ENCODE measurements at places on chromosomes 11 and 22.

DNA sequence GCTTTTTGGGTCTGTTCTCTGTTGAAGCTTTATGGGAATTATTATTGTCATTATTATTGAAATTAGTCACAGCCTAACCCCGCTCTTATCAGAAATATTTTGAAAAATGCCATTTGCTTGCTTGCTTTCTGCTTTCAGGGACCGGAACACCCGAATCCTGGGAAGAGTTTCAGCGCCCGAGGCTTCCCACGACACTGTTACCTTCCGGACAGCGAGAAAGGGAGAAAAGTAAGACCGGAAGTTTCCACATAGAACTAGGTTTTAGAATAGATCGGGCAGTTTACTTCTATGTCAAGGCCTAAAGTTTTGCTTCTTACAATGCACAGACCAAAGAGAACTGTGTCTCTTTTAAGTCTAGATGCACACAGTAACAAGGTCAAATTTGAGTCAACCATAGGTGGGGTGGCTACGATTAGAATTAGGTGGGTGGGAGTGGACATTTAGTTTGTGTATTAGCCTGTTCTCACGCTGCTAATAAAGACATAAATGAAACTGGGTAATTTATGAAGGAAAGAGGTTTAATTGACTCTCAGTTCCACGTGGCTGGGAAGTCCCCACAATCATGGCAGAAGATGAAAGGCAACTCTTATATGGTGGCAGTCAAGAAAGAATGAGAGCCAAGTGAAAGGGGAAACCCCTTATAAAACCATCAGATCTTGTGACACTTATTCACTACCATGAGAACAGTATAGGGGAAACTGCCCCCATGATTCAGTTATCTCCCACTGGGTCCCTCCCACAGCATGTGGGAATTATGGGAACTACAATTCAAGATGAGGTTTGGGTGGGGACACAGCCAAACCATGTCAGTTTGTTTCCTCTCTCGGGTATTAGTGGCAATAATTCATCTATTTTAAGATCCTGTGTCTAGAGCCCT is 12.9 kb downstream of the MPEG1 start:
- DNase-seq = peak; percentile 26

DNA sequence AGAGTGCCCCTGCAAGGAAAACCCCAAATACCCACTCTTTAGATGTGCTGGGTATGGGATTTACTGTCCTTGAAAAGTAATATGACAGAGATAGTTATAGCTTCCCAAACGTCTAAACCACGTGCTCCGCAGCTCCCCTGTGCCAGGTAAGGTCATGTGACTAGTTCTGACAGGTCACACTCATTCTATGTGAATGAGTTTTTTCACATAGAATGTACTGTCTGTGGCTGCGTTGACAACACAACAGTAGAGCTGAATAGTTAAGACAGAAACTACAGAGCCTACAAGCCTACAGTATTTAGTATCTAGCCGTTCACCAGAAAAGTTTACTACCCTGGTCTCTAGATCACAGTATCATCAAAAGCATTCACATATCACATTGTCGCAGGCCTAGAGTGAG is 236.2 kb downstream of the ETS1 start:
- DNase-seq = no peak

DNA sequence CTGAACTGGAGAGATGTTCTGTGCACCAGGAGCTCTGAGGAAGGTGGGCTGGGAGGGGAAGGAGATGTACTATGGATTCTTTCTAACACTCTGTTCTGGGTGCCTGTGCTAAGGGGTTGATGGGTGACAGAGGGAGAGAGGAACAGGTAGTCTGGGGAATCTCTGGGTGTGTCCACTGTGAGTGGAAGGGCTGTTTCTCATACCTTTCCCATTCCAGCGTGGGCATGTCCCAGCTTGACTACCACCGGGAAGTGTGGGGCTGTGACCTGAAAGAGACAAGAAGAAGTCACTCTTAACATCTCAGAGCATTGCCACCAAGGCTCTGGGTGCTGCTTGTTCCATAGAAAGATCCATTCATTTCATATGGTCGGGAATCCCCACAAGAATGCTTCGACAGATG is 121.9 kb downstream of the FBXO7 start:
- DNase-seq = no peak

DNA sequence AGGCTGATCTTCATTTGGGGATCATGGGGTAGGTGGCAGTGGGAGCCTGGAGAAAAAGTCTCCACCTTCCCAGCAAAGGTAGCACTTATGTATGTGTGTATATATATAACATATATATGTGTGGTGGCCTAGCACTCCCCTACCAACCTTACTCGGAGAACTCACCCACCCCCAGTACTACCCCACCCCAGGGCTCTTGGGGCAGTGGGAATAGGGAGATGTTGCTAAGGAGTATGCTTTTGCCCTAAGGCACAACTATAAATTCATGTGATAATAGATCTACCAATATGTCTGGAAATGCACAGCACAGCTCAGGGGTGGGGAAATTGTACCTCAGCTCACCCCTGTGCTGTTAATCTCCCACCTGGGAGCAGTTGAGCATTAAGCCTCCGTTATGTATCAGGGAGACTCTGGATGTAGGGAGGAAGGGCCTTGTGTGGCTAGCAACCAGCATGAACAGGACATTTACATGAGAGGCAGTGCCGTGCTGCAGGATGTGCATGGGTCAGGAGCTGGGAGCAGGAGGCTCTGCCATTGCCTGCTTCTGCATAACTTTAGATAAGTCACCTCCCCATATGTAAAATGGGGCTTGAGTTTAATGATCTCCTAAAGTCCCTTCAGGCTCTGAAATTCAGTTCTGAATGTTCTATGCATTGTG is 57.3 kb downstream of the C11orf91 start:
- no peak for DNase-seq

- DNase-seq = no peak
Observed at GRCh38 chr11:95241681-95242081, 10.7 kb upstream of the SESN3 start.

- DNase-seq = no peak
Observed at GRCh38 chr22:24053481-24054226, 42.5 kb downstream of the CABIN1 start.

- no peak for DNase-seq
Observed at GRCh38 chr22:41905411-41906202, 9.3 kb downstream of the SHISA8 start.

- DNase-seq = no peak
Observed at GRCh38 chr11:116281173-116282160, 491.3 kb downstream of the BUD13 start.

DNA sequence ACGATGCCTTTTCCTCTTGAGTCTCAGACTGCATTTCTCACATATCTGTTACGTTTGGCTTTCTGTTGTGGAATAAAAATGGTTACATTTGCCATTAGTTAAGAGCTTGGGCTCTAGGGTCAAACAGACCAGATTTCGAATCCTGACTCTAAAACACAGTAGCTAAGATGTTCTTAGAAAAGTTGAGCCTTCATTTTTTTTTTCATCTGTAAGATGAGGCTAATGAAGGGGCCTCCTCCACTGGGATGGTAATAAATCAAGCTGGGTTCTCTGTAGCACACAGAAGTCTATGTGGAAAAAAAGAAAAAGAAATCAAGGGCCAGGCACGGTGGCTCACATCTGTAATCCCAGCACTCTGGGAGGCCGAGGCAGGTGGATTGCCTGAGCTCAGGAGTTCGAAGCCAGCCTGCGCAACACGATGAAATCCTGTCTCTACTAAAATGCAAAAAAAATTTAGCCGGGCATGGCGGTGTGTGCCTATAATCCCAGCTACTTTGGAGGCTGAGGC is 49.9 kb upstream of the CAPRIN1 start:
- no peak for DNase-seq

DNA sequence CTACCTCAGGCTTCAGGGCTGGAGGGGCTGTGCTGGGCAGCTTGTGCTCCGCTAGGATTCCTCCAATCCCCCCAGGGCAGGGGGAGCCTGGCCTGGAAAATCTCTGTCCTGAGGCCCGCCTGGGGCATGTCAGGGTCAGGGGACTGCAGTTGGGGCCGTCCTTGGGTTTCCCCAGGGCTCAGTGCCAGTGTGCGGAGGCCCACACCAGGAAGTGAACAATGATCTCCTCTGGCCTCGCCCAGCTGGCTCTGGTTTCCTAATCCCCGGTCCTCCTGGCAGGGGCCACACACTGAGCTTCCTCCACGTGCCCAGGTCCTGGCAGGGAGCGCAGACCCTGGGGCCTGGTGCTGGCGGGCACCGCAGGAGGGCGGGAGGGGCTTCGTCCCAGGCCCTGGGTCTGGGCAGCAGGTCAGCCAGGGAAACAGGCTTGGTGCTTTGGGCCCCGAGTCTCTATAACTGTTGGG is 1.4 kb upstream of the MUC2 start:
- no peak for DNase-seq

DNA sequence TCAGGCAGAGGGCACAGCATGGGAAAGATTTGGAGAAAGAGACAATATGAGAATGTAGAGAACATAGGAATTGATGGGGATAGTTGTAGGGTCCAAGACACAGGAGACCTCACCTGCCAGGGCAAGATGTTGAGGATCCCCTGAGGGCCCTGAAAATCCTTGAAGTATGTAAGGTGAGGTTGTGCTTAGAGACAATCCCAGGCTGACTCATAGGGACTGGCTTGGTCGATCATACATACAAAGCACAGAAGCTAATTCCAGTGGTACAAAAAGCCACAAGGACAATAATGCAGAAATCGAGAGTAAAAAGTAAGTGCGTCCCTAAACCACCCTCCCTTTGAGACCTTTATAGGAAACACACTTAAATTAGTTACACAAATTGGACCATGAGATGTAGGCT is 468.2 kb downstream of the MIAT start:
- no peak for DNase-seq

- DNase-seq = no peak
Observed at GRCh38 chr11:96339706-96340554, 3.1 kb downstream of the MAML2 start.

GRCh38 chr22:45968751-45969413 is 8.1 kb downstream of the WNT7B start:
- no peak for DNase-seq

GRCh38 chr22:32905400-32905799 is 103.9 kb downstream of the TIMP3 start:
- DNase-seq = no peak

DNA sequence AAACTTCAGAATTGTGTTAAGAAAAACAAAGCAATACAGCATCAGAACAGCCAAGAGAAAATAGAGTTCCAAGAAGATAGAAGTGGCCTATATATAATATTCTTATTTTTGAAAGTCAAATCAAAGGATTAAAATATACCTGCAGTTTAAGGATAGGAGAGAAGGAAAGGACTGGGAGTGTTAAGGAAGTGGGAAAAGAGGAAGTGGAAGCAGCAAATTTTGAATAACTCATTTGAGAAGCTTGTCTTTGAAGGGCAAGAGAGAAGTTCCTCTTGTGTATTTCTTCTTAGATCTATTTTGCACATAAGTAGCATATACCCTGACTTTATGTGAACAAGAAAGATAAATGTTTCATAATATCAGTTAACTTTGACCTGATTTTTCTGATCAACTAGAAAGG is 62.6 kb upstream of the SLC17A6 start:
- DNase-seq = no peak

- DNase-seq = no peak
Observed at GRCh38 chr11:114181752-114182151, 114.4 kb upstream of the NNMT start.

DNA sequence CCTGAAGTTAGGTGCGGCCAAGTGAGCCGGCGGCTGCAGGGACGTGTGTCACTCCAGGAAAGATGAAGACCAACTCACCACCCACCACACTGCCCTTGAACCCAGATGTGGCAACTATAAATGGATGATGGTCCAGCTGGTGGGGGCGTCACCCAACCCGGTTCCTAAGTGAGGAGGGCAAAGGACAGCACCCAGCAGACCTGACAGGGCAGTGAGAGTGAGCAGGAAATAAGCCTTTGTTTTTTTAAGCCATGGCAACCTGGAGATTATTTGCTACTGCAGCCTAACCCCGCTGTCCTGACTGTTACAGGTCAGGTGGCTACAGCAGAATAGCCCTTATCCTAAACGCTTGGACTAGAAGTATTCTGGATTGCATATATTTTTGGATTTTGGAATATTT is 228.9 kb downstream of the CTTN start:
- no peak for DNase-seq

DNA sequence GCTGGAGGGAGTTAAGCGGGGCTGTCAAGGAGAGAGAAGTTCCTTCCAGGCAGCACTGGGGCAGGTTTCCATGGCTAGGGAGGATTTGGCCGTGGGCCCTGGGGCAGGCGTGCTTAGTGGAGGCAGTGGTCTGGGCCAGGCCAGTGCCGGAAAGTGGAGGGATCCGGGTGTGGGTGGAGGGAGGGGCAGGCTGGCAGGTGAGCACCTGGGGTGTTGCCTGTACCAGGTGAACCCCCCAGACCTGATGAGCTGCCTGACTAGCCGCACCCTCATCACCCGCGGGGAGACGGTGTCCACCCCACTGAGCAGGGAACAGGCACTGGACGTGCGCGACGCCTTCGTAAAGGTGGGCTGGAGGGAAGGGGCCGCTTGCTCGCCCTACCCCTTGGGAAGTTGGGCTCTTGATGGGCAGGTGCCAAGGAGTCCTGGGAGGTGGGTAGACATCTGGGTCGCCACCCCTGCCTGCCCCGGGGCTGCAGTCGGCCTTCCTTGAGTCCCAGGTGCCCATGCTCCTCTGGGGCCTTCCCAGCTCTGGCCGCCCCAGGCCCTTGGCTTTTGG is 32.0 kb downstream of the MYO7A start:
- DNase-seq = no peak

DNA sequence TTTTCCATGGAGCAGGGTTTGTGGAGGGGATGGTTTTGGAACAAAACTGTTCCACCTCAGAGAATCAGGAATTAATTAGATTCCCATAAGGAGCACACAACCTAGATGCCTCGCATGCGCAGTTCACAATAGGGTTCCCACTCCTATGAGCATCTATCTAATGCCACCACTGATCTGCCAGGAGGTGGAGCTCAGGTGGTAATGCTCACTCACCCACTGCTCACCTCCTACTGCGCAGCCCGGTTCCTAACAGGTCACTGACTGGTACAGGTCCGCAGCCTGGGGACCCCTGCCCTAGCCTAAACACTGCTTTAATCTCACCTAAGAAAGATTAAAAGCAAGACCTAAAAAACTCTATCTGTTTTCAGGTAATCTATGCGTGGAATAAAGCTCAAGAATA is 553.0 kb downstream of the JRKL start:
- no peak for DNase-seq

- no peak for DNase-seq
Observed at GRCh38 chr22:35928285-35928798, 100.3 kb downstream of the RBFOX2 start.

DNA sequence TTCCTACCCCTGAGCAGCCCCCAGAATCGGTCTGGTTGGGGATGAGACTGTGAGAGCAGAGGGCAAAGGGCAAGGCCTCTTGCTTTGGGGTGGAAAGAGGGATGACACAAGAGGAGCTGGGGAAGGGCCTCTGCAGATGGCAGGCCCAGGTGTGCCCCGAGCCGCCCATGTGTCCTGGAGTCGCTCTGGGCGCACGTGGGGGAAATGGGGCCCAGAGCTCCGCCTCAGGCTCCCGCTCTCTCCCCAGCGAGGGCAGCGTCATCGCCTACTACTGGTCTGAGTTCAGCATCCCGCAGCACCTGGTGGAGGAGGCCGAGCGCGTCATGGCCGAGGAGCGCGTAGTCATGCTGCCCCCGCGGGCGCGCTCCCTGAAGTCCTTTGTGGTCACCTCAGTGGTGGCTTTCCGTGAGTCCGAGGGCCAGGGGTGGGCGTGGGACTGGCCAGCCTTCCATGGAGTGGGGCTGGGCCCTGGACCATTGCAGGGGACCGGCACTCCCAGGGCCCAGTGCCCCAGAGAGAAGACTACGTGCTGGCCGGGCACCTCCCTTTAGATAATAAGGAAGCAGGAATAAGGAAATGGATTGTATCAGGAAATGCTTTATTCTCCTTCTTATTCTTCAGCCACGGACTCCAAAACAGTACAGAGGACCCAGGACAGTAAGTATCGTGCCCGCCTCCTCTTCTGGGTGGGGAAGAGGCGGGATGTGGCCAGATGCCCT is 30.1 kb downstream of the ST14 start:
- no peak for DNase-seq
